ENCODE measurements at places on chromosomes 5 and 9.

GRCh38 chr9:135857371-135857786, 50.0 kb downstream of the CAMSAP1 start:
- DNase-seq, result no peak

DNA sequence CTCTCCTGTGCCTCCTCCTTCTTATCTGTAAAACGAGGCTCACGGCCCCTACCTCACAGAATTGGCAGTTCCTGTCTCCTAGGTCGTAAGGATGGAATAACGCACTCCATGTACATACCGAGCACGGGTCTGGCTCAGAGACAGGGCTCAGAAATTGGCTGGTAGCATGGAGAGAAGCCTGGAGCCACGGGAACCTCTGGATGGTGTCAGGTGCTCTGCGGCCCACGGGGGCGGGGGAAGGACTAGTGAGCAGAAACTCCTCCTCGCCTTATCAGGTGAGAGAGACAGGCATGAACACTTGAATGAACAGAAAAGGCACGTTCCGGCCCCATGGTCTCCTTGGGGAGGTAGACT, 15.4 kb upstream of the C5orf47 start:
- DNase-seq, result no peak

DNA sequence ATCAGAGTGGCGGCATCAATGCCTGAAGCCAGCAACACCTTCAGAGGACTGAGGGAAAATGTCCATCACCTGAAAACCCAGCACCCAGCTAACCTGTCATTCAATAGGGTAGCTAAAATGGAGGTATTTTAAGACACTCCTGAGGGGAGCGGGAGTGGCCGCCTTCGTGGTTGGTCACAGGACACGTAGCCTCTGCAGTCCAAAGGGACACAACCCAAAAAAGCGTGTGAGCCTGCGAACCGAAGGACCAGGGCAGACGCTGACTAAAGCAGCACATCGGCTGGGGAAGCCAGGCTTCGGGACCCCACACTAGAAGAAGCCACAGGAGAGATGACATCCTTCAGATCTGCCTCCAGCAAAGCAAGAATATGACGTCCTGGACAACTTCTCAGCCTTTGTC, 70.6 kb downstream of the GOLPH3 start:
- DNase-seq, result no peak

- no peak for DNase-seq
These were observed 455 bp downstream of the OLFM1 start for GRCh38 chr9:135087899-135088347.

- DNase-seq, result no peak
These were observed 38.4 kb downstream of the RCL1 start for GRCh38 chr9:4831119-4831518.

DNA sequence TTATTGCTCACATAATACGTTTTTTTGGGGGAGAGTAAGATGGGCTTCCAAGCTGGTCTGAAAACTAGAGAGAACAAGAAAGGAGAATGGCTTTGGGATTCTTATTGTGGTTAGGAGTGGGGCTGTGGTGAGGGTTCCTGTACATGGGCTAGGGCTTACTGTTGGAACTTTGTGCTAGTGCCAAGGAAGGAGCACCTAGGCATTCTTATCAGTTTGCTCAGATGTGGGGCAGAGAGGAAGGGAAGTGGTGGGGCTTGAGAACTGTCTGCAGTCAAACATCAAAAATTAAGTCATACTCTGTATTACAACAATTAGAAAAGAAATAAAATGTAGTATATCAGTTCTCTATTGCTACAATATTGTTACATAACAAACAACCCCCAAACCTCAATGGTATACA, 4.0 kb upstream of the THBS4 start:
- no peak for DNase-seq

GRCh38 chr9:136576269-136576626, 30.4 kb upstream of the NOTCH1 start:
- DNase-seq, result no peak

DNA sequence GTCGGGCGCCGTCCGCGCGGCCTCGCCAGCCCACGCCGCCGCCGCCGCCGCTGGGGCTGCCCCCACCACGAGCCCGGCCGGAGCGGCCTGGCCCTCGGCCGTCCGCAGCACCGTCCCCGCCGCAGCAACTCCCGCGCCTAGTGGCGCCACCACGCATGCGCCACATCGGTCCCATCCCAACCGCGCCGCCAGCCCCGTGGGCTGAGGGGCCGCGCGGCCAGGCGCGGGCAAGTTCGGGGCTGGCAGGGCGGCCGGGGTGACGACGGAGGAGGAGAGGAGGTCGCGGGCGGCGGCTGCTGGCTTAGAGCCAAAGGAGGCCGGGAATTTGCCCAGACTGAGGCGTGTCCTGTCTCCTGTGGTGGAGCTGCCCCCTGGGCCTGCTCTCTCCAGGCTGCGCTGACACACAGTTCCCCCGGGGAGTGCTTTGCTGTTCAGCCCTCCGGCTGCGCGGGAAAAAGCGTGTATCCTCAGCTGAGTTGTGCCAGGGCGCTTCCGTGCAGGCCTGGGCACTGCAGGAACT, at the start of gene TUSC1:
Gene TUSC1, minus strand, starts transcription at position 298 of the 520 bp plus-strand sequence. Its CDS starts 132 bp downstream, at position 166.
- DNase-seq, result peak; percentile 8

- no peak for DNase-seq
These were observed 178.3 kb upstream of the ZNF608 start for GRCh38 chr5:124924729-124925128.

DNA sequence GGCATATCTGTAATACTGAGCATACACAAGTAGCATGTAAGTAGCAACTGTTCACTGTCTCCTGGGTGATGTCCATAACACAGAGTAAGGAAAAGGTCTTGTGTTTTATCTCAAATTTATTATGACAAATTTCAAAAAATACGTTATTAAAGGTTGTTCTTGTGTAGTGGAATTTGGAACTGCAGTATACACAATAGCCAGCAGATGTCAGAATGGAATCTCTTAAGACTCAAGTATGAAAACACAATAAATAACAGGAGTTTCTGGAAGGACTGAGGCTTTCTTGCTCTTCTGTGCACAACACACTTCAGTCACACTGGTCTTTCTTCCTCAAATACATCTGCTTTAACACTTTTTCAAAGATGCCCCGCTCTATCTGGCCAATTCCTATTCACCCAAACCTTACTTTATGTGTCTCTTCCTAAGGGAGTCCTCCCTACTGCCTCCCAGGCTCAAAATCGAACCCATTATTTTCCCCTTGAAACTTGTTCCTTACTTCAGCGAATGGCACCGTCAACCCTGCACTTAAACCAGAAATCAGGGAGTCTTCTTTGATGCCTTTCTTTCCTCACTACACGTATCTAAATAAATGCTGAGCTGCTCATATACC, 6.5 kb upstream of the FBXO10 start:
- DNase-seq, result no peak

- DNase-seq, result no peak
These were observed 235.1 kb upstream of the ANKH start for GRCh38 chr5:15106530-15107283.

DNA sequence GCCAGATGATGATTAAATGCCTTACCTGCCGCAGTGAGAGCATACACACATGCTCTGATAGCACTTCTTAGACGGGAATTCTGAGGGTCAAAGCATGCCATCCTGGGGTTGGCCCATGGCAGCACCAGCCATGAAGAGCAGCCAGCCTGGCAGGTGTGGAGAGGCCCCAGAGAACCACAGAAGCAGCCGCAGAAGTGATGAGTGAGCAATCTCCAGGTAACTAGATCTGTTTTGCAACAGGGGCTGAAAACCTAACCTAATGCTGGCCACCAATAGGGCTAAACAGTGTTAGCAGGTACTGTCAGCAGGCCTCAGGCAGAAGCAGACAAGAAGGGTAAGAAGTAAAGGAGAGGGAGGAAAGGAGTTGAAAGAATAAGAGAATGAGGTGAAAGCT, 33.5 kb upstream of the HOMER1 start:
- DNase-seq, result no peak

- no peak for DNase-seq
These were observed 1.9 kb downstream of the DPM2 start for GRCh38 chr9:127935765-127936221.

- DNase-seq, result no peak
These were observed 135.3 kb upstream of the DPYSL3 start for GRCh38 chr5:147645197-147645596.

DNA sequence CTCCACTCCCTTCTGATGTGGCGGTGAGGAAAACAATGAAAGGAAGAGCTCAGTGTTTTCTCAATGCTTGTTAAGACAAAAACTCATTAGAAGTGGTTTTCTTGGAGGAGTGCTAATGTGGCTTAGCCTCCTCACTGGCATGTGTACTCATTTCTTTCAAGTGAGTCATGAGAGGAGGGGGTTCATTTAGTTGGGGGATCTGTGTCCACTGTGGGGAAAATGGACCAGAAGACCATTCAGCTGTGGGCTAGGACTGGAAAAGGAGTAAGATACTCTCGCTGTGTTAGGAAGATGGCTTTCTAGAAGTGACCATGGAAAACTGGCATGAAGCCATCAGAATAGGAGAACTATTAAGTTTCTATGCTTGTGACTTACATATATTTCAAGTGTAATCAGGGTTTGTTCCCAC, 23.5 kb downstream of the KLF9 start:
- DNase-seq, result no peak

- DNase-seq, result no peak
These were observed 78.7 kb downstream of the RAD23B start for GRCh38 chr9:107361816-107362215.

DNA sequence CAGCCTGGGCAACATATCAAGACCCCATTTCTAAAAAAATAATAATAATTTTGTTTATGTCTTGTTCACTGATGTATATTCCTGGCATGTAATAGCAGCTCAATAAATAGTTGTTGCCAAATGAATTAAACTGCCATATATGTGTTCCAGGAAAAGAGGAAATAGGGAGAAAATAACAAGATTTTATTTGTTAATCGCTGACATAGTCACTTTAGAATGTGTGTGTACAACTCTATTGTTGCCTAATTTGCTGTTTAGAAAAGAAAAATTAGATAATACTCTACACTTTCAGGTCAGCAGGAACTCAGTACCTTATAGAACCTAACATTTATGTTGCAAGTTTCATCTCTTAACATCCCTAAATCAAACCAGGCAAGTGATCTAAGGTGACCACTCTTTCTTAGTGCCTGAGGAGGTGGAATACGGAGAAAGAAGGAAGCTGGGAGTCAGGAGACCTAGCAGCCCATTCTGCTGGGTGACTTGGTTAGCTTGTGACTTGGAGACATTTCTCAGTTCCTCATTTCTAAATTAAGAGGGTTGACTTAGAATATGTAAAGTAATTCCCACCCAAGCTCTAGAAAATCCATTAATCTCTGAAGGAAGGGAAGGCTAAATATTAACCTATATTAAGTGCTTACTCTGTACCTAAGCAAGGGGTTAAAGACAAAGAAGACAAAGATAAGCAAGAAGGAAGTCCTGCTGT, 110.3 kb upstream of the IQGAP2 start:
- no peak for DNase-seq

GRCh38 chr9:2495221-2496005, 126.2 kb upstream of the VLDLR start:
- DNase-seq, result no peak

DNA sequence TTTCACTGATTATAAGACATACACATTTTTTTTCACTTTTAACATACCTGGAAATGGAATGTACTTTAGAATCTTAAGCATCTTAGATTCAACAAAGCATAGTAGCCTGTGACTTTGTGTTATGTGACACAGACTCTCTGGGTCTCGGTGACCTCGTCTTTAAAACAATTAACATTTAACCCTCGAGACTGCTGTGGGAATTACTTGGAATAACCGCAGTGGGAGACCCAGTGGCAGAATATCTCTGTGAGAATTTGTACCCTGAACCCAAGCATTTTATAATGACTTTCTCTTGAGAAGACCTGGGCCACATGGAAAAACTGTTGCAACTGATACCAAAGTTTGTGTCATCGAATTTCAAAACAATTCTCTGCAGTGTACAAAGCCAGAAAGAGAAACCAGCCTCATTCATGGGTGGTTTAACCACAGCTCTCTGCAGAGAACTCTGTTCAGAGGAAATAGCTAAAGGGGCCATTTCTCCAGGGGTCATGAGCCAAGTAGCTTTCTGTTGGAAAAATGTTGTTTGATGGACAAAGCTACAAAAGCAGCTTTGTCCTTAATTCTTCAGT, 10.0 kb upstream of the RETREG1 start:
- no peak for DNase-seq

DNA sequence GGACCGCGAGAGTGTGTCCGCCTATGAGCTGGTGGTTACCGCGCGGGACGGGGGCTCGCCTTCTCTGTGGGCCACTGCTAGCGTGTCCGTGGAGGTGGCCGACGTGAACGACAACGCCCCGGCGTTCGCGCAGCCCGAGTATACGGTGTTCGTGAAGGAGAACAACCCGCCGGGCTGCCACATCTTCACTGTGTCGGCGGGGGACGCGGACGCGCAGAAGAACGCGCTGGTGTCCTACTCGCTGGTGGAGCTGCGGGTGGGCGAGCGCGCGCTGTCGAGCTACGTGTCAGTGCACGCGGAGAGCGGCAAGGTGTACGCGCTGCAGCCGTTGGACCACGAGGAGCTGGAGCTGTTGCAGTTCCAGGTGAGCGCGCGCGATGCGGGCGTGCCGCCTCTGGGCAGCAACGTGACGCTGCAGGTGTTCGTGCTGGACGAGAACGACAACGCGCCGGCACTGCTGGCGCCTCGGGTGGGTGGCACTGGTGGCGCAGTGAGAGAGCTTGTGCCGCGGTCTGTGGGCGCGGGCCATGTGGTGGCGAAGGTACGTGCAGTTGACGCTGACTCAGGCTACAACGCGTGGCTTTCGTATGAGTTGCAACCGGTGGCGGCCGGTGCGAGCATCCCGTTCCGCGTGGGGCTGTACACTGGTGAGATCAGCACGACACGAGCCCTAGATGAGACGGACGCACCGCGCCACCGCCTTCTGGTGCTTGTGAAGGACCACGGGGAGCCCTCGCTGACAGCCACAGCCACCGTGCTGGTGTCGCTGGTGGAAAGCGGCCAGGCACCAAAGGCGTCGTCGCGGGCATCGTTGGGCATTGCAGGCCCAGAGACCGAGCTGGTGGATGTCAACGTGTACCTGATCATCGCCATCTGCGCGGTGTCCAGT, 1.8 kb downstream of the PCDHA7 start:
- DNase-seq, result no peak

GRCh38 chr5:23013395-23013998, 160.4 kb upstream of the CDH12 start:
- no peak for DNase-seq

DNA sequence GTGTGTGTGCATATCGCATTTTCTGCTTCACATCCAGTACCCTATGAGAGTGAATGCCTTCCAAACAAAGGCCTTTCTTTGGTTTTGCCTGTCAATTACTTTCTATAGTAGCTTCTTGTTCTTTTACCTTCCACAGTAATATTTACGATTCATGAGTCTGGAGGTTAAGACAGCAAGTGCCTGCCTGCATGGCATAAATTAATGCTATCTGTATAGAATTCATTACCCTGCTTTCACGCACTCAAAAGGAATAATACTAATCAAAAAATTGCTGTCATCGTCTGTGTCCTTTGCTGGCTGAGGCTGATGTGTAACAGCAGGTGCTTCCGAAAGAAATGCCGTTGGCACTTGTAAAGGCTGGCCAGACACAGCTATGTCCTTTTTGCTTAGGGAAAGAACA, 1304.4 kb upstream of the CDH6 start:
- DNase-seq, result no peak

- DNase-seq, result no peak
These were observed 77.6 kb upstream of the IRX1 start for GRCh38 chr5:3518051-3518450.

- DNase-seq, result no peak
These were observed 127.7 kb downstream of the GCNT1 start for GRCh38 chr9:76586390-76587314.

GRCh38 chr9:36258996-36259533, 817 bp upstream of the GNE start:
- DNase-seq, result no peak

All from stimulated activated CD4-positive, alpha-beta T cell treated with anti-CD3 and anti-CD28 coated beads, Interleukin-4, amount 100 ng/mL, for 1 hour (primary cell).